Muscle of leg (tissue), 16 donors: ENCODE measurements at places on chromosomes 5 and 9. TPM values are rescaled to one million over a fixed set of nuclear protein-coding genes. Genes with fewer than 3 reads are reported as not detected.

MYMK gene
- 23.0 TPM for total RNA-seq

SLC22A4 gene
- total RNA-seq: 2.7 TPM

SLC6A7 gene
- 0.35 TPM for total RNA-seq

PITX1 gene
- 3.6 TPM for total RNA-seq

ANKRD18A gene
- total RNA-seq: 0.75 TPM

IRF1 gene
- total RNA-seq: 3.7 TPM

SLC34A3 gene
- total RNA-seq: 0.04 TPM

NTNG2 gene
- 0.58 TPM for total RNA-seq

RRAGA gene
- total RNA-seq: 26.6 TPM

PCDHA13 gene
- total RNA-seq: 0.04 TPM

IFNA13 gene
- 0.04 TPM for total RNA-seq

MCTP1 gene
- total RNA-seq: 11.0 TPM

FCN2 gene
- total RNA-seq: 0.18 TPM

ZNF618 gene
- 6.4 TPM for total RNA-seq

CDX1 gene
- total RNA-seq: 0.27 TPM

PCA3 gene
- 0.58 TPM for total RNA-seq

SLC36A1 gene
- 8.4 TPM for total RNA-seq

NTRK2 gene
- 35.6 TPM for total RNA-seq

TTC23L gene
- 0.13 TPM for total RNA-seq

PIGO gene
- 9.1 TPM for total RNA-seq

FOXD4L6 gene
- 0.13 TPM for total RNA-seq

POU5F2 gene
- total RNA-seq: 0.89 TPM

TXNDC8 gene
- total RNA-seq: not detected

FCN1 gene
- 2.0 TPM for total RNA-seq

VCAN gene
- total RNA-seq: 248 TPM

WWC1 gene
- total RNA-seq: 0.89 TPM

TLN1 gene
- 78.0 TPM for total RNA-seq

HAVCR2 gene
- 4.3 TPM for total RNA-seq

HTR1A gene
- not detected for total RNA-seq

RASEF gene
- total RNA-seq: 0.31 TPM

GABRA1 gene
- total RNA-seq: 0.13 TPM

GFRA3 gene
- 1.9 TPM for total RNA-seq

ARHGEF37 gene
- total RNA-seq: 3.9 TPM

GFPT2 gene
- total RNA-seq: 11.3 TPM

ADAMTSL1 gene
- 25.0 TPM for total RNA-seq

SAXO1 gene
- 0.04 TPM for total RNA-seq

FLT4 gene
- 6.6 TPM for total RNA-seq

PKD2L2 gene
- total RNA-seq: 1.2 TPM

ANKRD20A1 gene
- total RNA-seq: 0.44 TPM

FBP2 gene
- 105 TPM for total RNA-seq

CAVIN4 gene
- 182 TPM for total RNA-seq

TAF11L5 gene
- total RNA-seq: not detected

PCAT7 gene
- total RNA-seq: 0.13 TPM

TAF11L10 gene
- total RNA-seq: not detected

CAMK4 gene
- 7.5 TPM for total RNA-seq

SLCO4C1 gene
- 0.98 TPM for total RNA-seq

SHOC1 gene
- not detected for total RNA-seq

MEIKIN gene
- not detected for total RNA-seq

RGS3 gene
- 52.4 TPM for total RNA-seq

ANKRD31 gene
- 0.27 TPM for total RNA-seq

MORN5 gene
- total RNA-seq: 0.53 TPM
